Umbilical cord (tissue), 2 donors: ENCODE measurements at places on chromosomes 11 and 22.

DNA sequence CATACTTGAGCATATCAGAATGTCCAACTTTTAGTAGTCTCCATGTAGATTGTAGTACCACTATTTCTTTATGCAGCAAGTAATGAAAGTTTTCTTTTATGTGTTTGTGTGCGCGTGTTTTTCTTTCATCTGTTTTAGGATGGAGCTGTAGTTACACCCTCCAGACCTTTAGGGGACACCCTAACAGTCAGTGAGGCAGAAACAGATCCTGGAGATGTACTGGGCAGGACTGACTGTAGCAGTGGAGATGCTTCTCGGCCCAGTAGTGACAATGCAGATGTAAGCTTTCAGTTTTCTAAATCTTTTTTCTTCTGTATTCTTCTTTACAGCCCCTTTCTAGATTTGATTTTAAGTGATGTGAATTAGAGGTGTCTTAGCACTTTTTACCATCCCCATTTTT lies 79.9 kb upstream of the GRIK4 start:
- DNase-seq = no peak

DNA sequence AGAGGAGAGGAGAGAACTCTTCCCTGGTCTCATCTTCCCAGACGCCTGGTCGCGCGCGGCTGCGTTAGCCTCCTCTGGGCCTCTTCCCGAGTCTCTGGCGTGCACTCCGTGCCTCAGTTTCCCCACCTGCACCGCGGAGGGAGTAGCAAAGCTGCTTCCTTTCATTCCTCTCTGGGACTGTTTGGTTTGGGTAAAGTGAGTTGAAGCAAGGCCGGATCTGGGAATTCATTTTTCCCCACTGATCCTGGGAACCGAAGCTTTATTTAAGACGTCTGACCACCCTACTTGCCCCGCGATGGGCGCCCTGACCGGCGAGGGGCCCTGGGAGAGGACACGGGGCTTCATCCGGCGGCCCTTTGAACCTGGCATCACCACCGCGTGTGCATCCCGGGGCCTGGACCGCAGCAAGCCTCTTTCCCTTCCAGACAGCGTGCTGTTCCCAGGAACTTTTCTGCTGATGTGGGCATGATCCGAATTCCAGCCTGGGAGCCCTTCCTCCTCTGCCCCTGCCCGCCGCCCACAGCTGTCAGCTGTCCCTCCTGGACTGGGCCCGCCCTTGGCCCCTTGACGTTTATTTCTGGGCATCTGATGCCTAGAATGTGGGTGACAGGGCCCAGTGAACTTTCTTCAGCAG lies 758 bp downstream of the LDLRAD3 start:
- DNase-seq = peak; percentile 13

GRCh38 chr22:17484608-17485007 lies 78.7 kb upstream of the SLC25A18 start:
- DNase-seq = no peak

- DNase-seq = no peak
Measured at GRCh38 chr11:47864901-47865300, 16.8 kb upstream of the NUP160 start.
